ENCODE measurements at places on chromosomes 5 and 9.

GRCh38 chr5:122805481-122805880, 30.6 kb downstream of the SNX2 start:
- DNase-seq: no peak

GRCh38 chr5:118551716-118552115, 436.6 kb downstream of the DTWD2 start:
- no peak for DNase-seq

- DNase-seq: no peak
These were observed 66.4 kb downstream of the EFNA5 start for GRCh38 chr5:107604146-107604910.

DNA sequence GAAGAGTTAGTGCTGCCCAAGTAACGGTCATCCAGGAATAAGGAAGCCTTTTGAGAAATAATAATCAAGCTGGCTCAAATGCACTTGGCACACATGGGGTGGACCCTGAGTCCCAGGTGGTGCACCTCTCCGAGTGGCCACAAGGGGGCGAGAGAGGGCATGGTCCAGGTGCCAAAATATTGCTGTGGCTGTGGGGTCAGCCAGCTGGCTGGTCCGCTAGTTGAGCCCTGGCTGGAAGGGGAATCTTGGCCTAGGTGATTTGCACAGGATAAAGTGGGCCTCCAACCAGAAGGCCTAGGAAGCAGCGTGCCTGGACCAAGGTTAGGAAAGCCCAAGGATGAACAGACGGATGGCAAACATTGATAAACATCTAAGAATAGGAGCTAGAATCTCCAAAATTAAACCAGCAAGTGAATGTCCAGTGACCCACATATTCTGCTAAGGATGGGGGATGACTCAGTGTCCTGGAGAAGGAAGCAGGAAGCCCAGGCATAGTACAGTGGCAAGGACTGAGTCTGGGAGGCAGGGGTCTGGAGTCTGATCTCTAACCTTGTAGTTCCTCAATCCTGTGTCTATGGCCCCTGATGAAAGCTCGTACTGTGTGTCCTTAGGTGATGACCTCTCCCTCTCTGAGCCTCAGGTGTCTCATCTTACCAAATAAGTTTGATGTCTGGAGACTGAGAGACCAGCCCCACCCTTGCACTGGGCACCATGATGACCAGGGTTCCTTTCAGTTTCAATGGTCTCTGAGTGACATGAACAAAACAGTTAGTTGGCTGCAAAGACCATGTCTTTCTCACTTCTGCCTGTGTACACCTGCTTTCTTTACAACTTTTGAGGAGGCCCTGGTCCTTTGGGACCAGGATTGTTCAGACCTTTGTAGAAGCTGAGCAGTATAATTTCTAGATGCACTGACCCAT, 19.2 kb upstream of the SHB start:
- peak; percentile 33 for DNase-seq

- DNase-seq: no peak
These were observed 63.3 kb downstream of the CAVIN4 start for GRCh38 chr9:100641166-100641565.

GRCh38 chr5:82549263-82549662, 271.1 kb upstream of the RPS23 start:
- DNase-seq: no peak

- DNase-seq: no peak
These were observed 301.6 kb downstream of the NR2F1-AS1 start for GRCh38 chr5:93279296-93279963.

All from NCI-H1694 (cell line).